ENCODE measurements at places on chromosomes 1 and 21. TPM values are rescaled to one million over a fixed set of nuclear protein-coding genes. Genes with fewer than 3 reads are reported as not detected.

DNA sequence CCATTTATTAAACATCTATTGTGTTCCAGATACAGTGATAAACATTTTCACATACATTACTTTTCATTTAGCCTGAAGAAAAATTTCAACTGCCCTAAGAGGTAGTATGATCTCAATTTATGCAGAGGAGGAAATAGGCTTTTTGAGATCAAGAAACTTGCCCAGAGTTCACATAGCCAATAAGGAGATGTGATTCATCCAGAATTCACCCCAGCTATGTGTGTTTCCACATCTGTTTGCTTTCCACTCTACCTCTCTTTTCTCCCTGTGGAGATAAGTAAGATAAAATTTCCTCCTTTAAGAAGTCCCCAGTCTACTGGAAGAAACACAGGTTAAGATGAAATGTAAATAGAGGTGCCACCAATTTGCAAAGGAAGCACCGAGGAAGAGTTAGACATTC lies 199.7 kb upstream of the C8B start:
- DNase-seq: no peak
- H3K27me3 ChIP-seq: peaks cover 5% of the 10 kb centered on the region
- H3K4me3 ChIP-seq: no peak overlapping the region
- H3K4me1 ChIP-seq: no peaks in the 10 kb centered on the region
- no peaks in the 10 kb centered on the region for H3K36me3 ChIP-seq
- no peak overlapping the region for H3K27ac ChIP-seq

TFAP2E gene
- total RNA-seq: not detected

PTPN22 gene
- 1.3 TPM for total RNA-seq

CLCA4 gene
- not detected for total RNA-seq

All from K562 (cell line).